ENCODE measurements at places on chromosomes 3 and 15.

- DNase-seq = no peak
Measured at GRCh38 chr3:73774645-73775044, 149.9 kb upstream of the PDZRN3 start.

DNA sequence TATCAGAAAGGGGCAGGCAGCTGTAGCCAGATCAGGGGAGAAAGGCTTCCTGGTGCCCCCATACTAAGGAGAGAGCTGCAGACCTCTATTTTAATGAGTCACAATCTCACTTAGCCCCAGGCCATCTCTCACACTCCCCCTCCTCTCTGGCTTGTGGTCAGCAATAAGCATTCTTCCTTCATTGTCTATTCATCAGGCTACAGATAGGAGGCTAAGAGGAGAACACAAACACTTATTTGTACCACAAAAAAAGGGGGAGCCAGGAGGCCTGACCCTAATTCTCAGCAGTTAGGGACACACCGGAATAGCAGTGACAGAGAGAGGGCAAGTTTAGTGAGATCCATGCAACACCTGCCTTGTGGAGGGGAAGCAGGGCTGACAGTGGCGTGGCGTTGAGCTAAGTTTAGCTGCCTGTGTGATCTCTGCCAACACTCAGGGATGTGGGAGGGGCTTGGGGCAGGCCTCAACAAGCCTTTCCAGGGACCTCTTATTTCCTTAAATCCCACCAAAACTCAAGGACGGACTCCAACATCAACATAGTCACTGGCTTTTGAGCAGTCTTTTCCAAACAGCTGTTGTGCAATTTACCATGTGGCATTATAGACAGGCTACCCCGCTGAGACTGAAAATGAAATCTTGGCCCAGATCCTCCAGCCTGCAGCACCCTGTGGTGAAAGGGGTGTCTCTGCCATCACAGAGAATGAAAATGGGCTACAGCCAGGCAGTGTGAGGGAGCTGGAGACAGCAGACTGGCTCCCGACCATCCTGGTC, 191.9 kb upstream of the TSC22D2 start:
- DNase-seq = no peak

- no peak for DNase-seq
Measured at GRCh38 chr3:119557192-119557876, 2.1 kb downstream of the CD80 start.

DNA sequence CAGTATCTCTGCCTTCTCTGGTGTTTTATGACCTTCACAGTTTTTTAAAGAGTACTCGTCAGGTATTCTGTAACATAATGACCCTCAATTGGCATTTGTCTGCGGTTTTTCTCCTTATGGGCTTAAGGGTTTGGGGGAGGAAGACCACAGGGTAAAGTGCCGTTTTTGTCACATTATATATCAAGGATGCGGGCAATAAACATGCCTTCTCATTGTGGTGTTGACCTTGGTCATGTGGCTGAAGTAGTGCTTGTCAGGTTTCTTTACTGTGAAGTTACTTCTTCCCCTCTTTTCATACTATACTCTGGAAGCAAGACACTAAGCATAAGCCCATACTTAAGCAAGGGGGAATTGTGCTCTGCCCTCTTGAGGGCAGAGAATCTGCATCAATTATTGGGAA, 16.6 kb downstream of the CAPN3 start:
- no peak for DNase-seq

DNA sequence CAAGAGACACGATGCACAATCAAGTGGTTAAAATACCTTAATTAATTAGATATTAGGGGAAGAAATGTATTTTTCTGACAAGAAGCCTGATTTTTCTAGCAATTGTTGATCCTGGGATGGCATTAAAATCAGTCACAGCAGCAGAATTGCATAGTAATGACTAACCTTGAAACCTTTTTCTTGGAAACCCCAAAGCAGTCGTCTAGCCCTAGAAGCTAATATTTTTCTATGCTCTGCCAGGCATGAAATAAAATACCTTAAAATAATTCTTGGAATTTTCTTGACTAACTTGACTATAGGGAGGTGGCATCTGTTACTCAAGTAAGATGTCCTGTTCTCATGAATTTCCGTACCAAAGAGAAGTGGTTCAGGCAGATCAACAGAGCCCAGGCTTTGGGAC, 204.1 kb downstream of the THRB start:
- no peak for DNase-seq

GRCh38 chr3:72800869-72801268, 47.4 kb downstream of the SHQ1 start:
- DNase-seq = no peak

DNA sequence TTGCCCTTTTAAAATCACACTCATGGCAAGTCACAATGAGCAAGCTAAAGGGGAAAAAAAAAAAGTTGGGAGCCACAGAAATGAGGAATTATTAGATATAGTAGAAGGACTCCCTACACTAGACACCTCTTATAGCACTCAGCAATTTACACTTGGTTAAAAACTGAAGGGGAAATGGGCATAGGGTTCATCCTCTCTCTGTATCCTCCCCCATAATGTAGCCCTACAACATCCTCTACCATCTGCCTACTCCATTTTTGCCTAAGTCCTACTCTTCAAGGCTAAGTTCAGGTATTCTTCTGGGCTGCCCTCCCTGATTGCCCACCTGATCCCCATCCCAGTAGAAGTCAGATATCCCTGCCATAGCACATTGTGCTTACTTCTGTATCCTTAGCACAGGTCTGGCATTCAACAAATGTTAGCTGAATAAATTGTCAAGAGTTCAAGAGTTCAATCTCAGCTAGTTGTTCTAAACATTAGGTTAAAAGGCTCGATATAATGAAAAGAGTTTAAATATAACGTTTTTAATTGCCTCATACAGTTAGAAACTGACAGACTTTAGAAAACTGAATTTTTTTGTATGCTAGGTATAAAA, 14.5 kb downstream of the SETD2 start:
- no peak for DNase-seq

- DNase-seq = no peak
Measured at GRCh38 chr15:41968701-41969100, 3.7 kb downstream of the EHD4 start.

GRCh38 chr3:122964811-122965210, 62.8 kb downstream of the SEMA5B start:
- DNase-seq = no peak

GRCh38 chr3:191300422-191300821, 28.8 kb upstream of the CCDC50 start:
- DNase-seq = no peak

- DNase-seq = no peak
Measured at GRCh38 chr3:66957367-66957766, 40.7 kb upstream of the KBTBD8 start.

All from stimulated activated CD4-positive, alpha-beta T cell treated with anti-CD3 and anti-CD28 coated beads, Interleukin-2, amount 100 ng/mL, for 24 hours (primary cell).